ENCODE measurements at places on chromosomes 7 and 10.

- DNase-seq: no peak
Measured at GRCh38 chr7:152615031-152615741, 60.8 kb downstream of the XRCC2 start.

DNA sequence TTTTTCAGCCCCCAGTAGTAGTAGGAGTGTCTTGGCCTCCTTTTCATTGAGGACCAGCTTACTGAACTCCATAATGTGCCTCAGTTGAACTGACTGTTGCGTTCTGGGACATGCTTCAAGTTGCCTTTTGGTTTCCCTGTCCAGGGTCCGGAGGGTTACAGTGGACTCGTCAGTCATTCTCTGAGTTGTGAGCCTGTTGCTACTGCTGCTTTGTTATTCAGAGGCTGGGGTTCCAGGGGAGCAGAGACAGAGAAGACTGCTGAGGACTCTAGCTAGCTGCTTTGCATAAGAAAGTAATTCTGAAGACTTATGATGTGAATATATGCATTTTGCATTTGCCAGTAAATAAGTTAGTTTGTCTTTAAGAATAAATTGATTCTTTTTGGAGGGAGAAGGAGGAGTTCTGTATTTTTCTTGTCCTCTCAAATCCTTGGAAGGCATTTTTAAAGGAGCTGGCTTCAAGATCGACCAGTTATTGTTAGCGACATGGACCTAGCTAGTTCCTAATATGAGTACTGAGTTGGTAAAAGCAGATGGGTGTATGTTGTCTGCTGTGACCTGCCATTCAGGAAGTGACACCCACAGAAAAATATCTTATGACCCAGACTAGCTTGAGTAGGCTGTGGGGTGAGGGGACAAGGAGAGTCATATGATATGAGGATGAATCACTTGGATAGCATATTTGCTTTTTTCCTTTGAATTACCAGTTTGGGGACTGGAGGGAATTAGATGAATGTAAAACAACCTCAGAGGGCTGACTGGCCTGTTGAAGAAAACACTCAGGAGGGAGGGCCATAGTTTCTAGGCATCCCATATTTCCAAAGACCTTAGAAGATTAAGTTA is 8.3 kb downstream of the PI4K2A start:
- peak; percentile 36 for DNase-seq

DNA sequence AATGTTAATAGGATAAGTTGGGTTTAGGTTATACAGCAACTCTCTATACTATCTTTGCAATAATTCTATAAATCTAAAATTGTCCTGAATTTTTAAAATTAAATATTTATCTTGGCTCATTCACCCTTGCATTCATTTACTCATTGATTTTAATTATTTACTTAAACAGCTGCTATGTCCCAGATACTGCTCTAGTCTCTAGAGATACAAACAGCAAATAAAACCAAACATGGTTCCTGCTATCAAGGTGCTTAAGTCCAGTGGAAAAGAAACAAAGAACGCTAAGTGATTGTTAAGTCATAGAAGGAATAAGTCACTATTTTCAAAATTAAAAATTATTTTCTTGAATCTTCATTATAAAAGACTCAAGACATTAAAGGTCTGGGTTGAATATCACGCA is 29.9 kb upstream of the MAT1A start:
- no peak for DNase-seq

DNA sequence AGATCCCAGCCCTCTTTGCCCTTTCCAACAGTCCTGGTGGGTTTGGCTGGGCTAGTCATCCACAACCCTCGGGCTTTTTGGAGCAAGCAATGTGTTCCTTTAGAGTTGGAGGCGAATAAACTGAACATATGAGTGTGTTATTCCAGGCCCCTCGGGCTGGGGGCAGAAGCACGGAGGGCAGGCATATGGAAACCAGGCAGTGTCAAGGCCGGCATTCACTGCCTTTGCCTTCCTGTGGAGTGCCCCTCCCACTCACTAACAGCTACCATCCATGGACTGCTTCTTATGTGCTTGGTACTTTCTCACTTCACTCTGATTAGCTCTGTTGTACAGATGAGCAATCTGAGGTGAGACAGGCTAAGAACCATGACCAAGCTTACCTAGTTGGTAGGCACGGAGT is 53.9 kb upstream of the EFCAB10 start:
- no peak for DNase-seq
